Uterus (tissue), 4 donors: ENCODE measurements at places on chromosomes 4 and X.

DNA sequence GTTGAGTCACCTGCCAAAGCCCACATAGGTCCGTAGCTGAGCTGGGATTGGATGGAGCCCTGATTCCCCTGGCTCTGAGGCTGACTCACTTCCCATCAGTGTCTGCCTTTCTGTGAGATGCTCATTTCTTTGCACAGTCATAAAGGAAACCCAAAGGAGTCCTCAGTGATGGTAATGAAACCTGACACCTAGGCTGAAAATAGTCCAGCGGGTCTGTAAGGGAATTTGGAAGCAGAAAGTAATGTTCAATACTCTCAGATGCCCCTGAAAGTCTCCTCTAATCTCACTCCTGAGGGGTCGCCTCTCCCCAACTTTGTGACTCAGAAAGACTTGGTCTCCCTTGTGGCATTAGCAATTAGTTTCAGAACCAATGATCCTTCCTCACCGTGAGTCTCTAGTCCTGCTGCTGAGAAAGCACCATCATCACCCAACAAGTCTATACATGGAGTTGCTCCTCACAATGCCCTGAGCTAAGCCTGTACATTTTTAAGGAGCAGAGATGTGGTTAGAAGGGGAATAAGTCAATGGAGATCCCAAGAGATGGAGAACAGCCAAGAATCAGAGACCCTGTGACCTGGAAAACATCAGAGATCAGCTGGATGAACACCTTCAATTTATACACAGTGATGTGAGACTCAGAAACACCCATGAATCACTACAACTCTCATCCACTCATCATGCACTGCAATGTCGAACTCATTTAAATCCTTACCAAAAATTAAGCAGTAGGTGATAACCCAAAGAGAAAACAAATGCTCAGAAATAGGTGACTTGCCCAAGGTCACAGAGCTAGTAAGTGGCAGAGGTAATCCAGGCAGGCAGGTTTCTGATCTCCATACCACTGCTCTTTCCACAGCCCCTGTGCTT is 219.0 kb upstream of the CPEB2 start:
- no peak overlapping the region for H3K4me3 ChIP-seq
- H3K27me3 ChIP-seq, result no peaks in the 10 kb centered on the region

GRCh38 chr4:140955641-140956040 is 177.6 kb downstream of the RNF150 start:
- H3K27ac ChIP-seq, result peak overlapping the region; percentile 44
- H3K27me3 ChIP-seq, result no peaks in the 10 kb centered on the region
- no peaks in the 10 kb centered on the region for H3K4me1 ChIP-seq
- no peak for DNase-seq
- no peak overlapping the region for H3K4me3 ChIP-seq
- no peaks in the 10 kb centered on the region for H3K36me3 ChIP-seq

DNA sequence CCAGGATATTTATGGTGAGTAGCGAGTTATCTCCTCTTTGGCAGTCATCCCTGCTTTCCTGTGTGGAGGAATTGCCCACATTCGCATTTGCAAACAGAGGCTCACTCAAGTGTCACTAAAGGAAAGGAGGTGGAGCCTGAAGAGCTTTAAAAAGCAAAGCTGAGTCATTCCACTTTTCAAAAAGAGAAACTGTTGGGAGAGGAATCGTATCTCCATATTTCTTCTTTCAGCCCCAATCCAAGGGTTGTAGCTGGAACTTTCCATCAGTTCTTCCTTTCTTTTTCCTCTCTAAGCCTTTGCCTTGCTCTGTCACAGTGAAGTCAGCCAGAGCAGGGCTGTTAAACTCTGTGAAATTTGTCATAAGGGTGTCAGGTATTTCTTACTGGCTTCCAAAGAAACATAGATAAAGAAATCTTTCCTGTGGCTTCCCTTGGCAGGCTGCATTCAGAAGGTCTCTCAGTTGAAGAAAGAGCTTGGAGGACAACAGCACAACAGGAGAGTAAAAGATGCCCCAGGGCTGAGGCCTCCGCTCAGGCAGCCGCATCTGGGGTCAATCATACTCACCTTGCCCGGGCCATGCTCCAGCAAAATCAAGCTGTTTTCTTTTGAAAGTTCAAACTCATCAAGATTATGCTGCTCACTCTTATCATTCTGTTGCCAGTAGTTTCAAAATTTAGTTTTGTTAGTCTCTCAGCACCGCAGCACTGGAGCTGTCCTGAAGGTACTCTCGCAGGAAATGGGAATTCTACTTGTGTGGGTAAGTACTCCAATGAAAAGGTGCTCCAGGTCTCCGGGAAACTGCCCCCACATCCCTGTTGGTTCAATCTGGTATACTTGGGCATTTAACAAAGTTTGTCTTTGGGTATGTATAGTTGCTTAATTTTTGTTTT is at the start of gene EGF:
TSS of gene EGF (plus strand) at position 178 of the 890 bp plus-strand sequence. CDS start at position 631, 453 bp downstream.
- H3K4me1 ChIP-seq, result no peaks in the 10 kb centered on the region
- peak within 1 kb of the TSS; percentile 3 for H3K27ac ChIP-seq
- H3K27me3 ChIP-seq, result no peaks in the 10 kb centered on the region
- no peaks in the 10 kb centered on the region for H3K36me3 ChIP-seq
- no peak within 1 kb of the TSS for H3K4me3 ChIP-seq

DNA sequence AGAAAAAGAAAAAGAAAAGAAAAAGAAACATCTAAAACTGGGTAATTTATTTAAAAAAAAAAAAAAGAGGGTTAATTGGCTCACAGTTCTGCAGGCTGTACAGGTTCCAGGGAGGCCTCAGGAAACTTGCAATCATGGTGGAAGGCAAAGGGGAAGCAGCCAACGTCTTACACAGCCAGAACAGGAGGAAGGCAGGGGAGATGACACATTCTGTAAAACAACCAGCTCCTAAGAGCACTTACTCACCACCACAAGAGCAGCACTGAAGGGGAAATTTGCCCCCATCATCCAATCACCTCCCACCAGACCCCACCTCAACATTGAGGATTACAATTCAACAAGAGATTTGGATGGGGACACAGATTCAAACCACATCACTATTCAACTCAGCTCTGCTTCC is 36.8 kb upstream of the TMEM184C start:
- H3K4me1 ChIP-seq, result no peaks in the 10 kb centered on the region
- H3K4me3 ChIP-seq, result no peak overlapping the region
- DNase-seq, result no peak
- H3K36me3 ChIP-seq, result no peaks in the 10 kb centered on the region
- H3K27me3 ChIP-seq, result no peaks in the 10 kb centered on the region

- no peaks in the 10 kb centered on the region for H3K4me1 ChIP-seq
- no peaks in the 10 kb centered on the region for H3K36me3 ChIP-seq
- no peak overlapping the region for H3K27ac ChIP-seq
Measured at GRCh38 chrX:147899379-147900114, 12.2 kb upstream of the FMR1 start.

- no peak overlapping the region for H3K4me3 ChIP-seq
- H3K4me1 ChIP-seq, result no peaks in the 10 kb centered on the region
- no peak overlapping the region for H3K27ac ChIP-seq
- DNase-seq, result no peak
- no peaks in the 10 kb centered on the region for H3K27me3 ChIP-seq
Measured at GRCh38 chr4:154471032-154471431, 20.6 kb downstream of the DCHS2 start.

DNA sequence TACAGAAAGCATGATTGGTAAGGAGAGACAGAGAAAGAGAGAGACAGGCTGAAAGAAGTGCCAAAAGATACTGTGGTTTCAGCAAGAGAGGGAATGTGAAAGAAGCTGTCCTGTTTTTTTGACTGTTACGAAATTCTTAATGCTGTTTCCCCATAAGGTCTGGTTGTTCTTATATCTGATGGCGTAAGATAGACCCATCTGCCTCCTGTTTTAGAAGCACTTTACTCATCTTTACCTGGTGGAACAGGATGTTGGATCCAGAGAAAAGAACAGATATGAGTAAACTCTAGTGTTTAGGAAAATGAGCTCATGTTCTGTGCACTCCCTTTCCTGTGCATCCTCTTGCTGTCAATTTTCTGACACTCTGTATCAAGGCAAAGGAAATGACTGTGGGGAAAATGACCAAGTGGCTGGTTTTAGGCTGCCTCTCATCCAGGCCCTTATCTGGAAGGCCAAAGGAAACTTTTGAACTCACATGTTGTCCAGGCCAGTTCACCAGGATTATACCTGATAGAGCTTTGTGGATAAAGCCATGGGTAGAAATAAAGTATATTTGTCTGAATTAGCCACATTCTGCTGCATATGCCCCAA is 311.7 kb upstream of the HTR2C start:
- H3K4me3 ChIP-seq, result no peak overlapping the region
- H3K27me3 ChIP-seq, result no peaks in the 10 kb centered on the region
- DNase-seq, result no peak
- no peaks in the 10 kb centered on the region for H3K4me1 ChIP-seq
- H3K27ac ChIP-seq, result no peak overlapping the region

GRCh38 chr4:174377613-174378012 is 93.9 kb downstream of the CEP44 start:
- no peak overlapping the region for H3K27ac ChIP-seq
- H3K36me3 ChIP-seq, result no peaks in the 10 kb centered on the region
- no peaks in the 10 kb centered on the region for H3K4me1 ChIP-seq
- H3K27me3 ChIP-seq, result no peaks in the 10 kb centered on the region
- DNase-seq, result no peak
- no peak overlapping the region for H3K4me3 ChIP-seq

GRCh38 chr4:70399319-70399718 is 1.6 kb downstream of the OPRPN start:
- H3K36me3 ChIP-seq, result no peaks in the 10 kb centered on the region
- no peak for DNase-seq
- H3K27ac ChIP-seq, result no peak overlapping the region
- no peak overlapping the region for H3K4me3 ChIP-seq

DNA sequence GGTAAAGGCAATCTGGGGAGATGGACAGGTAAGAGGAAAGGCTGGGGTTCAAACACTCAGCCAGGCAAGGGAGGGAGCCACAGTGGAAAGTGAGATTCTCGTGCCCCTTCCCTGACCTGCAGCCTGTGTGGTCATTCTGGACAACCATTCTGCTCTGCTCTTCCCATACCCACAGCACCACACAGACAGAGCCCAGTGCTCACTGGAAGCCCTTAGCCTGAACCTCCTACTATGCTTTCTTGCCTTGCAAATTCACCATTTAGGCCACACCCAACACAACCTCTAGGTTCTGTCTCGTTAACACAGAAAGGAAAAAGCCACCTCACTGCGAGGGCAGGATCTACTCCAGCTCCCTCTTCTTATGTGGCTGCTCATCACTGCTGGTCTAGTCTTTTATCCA is 92.7 kb downstream of the SHISA3 start:
- no peaks in the 10 kb centered on the region for H3K4me1 ChIP-seq
- no peak overlapping the region for H3K4me3 ChIP-seq
- no peaks in the 10 kb centered on the region for H3K27me3 ChIP-seq
- no peaks in the 10 kb centered on the region for H3K36me3 ChIP-seq
- no peak for DNase-seq

DNA sequence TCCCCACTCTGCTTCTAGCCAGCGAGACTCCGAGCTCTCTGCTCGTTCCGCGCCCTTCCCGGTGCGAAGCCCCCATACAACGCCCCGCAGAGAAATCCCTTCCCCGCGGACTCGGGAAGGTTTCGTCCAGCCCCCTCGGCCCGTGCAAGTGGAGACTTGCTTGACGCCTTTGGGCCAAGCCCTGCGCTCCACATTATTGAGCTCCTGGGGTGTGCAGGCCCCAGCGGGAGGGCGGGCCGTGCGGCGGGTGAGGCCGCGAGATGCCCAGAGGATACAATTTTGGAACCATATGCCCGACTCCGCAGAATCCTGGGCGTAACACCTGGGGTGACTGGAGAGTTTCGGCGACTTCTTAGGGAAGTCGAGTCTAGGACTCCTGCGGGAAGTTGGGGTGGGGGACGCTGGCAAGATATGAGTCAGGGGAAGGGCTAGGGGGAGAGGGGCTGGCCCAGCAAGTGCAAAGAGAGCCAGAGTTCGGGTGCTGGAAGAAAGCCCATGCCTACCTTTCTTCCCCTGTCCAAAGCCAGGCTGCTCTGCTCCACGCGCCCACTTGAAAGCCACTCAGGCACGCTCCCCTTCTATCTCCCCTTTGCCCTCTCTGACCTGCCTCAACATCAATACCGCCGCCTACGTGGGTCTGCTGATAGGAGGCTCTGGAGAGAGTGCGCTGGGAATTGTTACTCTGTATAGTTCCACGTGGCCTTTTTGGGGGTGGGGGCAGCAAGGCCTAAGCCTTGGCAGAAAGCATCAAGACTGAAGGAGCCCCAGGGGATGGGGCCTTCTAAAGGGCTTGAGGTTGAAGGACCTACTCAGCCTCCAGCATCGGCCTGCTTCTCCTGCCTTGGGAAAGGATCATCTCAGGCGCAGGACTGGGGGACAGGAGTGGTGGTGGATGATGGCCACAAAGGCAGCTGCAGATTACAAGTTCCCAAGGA is 1.2 kb upstream of the ELF4 start:
- H3K27ac ChIP-seq, result peak overlapping the region; percentile 97
- peak overlapping the region; percentile 67 for H3K4me3 ChIP-seq
- DNase-seq, result no peak
- H3K27me3 ChIP-seq, result no peaks in the 10 kb centered on the region
- no peaks in the 10 kb centered on the region for H3K36me3 ChIP-seq
- H3K4me1 ChIP-seq, result no peaks in the 10 kb centered on the region

DNA sequence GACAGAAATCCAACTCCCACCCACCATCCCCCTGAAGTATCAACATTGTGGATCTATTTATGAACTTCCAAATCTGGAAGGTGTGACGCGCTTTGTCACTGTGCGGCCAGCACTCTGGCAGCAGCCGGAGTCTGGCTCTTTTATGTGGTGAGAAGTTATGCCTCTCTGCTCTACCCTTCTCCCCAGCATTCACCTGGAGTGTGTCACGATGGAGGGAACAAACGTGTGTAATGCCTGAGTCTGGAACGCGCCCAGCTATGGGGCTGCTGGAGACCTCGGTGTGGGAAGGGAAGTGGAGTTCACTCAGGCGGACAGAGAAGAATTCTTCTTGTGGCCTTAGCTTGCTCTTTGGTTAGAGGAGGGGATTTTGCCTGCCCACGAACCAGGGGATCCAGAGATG is 222.1 kb upstream of the RPL34 start:
- no peak for DNase-seq
- no peaks in the 10 kb centered on the region for H3K4me1 ChIP-seq
- no peak overlapping the region for H3K4me3 ChIP-seq
- no peaks in the 10 kb centered on the region for H3K36me3 ChIP-seq
- H3K27me3 ChIP-seq, result no peaks in the 10 kb centered on the region

DNA sequence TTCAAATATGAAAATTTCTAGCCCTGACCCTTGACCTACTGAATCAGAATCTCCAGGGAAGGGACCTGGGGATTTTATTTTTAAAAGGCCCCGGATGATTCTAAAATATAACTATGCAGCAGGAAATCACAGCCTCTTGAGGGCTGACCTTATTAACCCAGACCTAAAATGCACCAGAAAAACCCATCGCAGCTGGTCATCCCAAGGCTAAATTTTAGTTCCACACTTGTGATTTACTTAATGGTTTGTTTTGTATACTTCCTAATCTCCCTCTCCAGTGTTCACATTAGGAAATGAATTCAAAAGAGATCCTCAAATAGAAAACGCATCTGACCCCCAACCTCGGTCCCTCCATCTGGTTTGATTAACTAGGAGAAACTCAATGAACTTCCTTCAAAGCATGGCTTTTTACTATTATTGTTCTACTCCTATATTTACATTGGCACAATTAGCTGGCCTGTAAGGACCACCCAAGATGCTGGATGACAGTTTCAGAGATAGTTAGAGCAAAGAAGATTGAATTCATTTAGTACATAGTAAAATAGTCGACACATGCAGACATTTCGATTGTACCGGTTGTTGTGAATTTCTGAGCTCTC is 147.8 kb upstream of the MED14 start:
- no peaks in the 10 kb centered on the region for H3K27me3 ChIP-seq
- DNase-seq, result no peak
- no peak overlapping the region for H3K27ac ChIP-seq
- no peaks in the 10 kb centered on the region for H3K36me3 ChIP-seq

- no peak overlapping the region for H3K27ac ChIP-seq
- no peak overlapping the region for H3K4me3 ChIP-seq
- no peaks in the 10 kb centered on the region for H3K4me1 ChIP-seq
- no peak for DNase-seq
Measured at GRCh38 chr4:40423735-40424134, 88.6 kb downstream of the CHRNA9 start.
